ENCODE measurements at places on chromosomes 4 and X. TPM values are rescaled to one million over a fixed set of nuclear protein-coding genes. Genes with fewer than 3 reads are reported as not detected.

DNA sequence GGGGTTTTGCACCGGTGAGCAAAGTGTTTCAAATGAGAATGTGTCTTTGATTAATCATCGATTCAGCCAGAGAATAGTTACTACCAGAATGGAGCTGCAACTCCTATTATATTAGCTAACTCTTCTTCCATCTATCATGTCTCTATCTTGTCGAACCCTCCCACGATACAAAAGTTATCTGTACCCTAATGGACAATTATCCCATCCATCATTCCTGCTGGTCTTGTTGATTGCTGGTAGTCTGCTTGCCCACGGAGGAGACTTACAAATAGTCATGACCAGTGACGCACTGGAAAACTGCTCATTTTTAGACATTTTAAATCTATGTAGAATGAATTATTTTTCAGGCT, 67.5 kb downstream of the RTL9 start:
- DNase-seq: no peak

GRCh38 chrX:11929476-11929875, 171.4 kb downstream of the MSL3 start:
- DNase-seq: no peak

GRCh38 chr4:187302457-187303150, 578.9 kb upstream of the FAT1 start:
- no peak for DNase-seq

Gene DIAPH2
- total RNA-seq: 30.3 TPM

Gene STK32B
- 4.6 TPM for total RNA-seq
